ENCODE measurements at places on chromosomes 3 and 15.

DNA sequence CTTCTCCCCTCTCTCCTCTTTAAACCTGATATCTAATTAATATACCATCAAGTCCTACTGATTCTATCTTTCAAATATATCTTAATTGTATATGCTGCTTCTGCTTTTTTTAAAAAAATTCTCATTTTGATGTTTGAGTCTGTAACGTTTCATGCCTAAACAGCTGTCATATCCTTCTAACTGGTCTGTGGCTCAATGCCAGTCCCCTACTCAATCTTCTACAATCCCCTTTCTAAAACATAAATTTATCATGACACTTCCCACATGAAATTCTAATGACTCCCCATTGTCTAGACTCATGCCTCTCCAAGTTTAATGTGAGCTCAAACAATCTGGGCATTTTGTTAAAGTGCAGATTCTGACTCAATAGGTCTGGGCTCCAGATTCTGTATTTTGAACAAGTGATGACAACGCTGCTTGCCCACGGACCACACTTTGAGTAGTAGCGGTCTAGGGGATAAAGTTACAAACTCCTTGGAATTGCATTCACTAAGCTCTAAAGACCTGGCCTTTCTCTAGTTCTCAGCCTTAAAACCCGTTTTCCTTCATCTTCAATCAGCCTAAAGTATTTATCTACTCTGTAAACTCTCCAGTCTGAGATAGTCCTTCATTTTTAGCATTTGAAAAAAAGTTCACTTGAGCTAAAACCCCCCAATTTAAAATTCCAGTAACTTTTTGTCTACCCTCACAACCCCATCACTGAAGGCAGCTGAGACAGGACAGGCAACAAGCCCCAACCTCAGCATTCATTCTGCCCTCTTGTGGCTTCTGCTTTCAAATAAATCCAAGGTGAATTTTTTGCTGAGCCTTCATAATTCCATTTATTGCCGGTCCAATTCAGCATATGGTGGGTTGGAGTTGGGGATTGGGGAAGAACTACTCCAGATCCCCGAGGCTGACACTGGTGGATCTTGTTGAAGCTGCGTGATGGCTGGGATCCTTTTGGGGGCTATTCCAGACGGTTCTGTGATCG, 88.1 kb upstream of the THRB start:
- ATAC-seq, result no peak

DNA sequence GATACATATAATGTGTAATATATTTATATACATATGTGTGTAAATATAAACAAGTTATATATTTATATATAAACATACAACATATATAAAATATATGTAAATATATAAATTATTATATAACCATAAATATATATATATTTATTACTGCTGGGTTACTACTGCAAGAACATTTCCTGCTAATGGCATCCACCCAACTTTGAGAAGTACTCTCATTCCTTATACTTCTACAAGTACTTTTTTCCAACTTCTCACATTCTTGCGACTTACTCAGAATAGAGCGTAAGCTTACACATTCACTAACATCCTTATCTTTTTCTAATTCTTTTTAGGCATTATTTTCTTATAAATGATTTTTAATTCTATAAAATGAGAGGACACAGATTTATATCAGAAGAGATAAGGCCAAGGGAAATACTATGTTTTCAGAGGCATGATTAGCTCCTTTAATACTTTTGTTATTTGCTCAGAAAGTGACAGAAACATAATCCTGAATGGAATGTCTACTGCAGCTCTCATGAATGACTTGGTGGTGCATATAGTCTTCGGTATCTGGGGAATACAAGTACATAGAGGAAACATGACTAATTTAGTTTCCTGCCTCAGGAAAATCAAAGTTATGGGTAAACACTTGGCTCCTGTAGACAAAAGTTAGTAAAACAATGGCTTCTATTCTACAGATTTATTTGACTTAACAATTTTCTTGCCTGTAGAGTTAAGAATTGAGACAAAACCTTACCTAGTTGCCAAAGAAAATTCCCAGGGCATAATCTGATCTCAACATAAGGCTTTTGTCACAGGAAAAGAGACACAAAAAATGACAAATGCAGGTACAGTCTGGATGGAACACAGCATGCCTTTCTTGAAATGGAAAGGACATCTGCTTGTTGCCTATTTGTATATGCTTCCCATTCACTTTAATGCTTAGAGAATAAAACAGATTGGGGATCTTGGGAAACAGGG, 453.9 kb downstream of the SQOR start:
- no peak for ATAC-seq

DNA sequence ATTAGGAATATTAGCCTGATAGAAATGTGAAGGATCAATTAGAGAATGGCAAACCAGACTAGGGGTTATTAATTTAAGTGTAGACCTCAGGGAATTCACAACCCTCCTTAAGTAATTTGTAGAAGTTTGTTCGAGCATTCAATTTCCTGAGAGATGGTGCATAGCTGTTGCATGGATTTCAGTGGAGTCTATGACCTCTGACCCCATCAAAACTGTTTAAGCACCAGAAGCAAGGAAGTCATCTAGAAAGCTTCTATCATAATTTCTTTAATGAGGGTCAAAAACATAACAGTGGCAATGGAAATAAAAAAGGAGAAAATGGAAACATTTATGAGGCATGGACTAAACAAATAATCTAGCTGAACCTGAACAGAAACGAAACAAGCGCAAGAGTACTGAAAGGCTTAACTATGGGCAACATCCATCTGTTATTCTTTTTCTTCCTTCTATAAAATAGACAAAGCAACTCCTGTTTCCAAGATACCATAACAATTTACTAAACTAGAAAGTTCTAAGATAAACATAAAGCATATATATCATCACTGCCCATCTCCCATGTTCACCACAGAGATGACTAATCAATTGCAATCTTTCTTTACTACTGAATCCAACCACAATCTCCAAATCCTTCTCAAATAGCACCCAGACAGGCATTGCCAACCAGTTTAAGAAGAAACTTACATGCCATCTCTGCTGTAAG, 151.4 kb downstream of the THRB start:
- ATAC-seq, result no peak

- peak; percentile 57 for ATAC-seq
Measured at GRCh38 chr3:180804916-180805315, 107.6 kb upstream of the FXR1 start.

DNA sequence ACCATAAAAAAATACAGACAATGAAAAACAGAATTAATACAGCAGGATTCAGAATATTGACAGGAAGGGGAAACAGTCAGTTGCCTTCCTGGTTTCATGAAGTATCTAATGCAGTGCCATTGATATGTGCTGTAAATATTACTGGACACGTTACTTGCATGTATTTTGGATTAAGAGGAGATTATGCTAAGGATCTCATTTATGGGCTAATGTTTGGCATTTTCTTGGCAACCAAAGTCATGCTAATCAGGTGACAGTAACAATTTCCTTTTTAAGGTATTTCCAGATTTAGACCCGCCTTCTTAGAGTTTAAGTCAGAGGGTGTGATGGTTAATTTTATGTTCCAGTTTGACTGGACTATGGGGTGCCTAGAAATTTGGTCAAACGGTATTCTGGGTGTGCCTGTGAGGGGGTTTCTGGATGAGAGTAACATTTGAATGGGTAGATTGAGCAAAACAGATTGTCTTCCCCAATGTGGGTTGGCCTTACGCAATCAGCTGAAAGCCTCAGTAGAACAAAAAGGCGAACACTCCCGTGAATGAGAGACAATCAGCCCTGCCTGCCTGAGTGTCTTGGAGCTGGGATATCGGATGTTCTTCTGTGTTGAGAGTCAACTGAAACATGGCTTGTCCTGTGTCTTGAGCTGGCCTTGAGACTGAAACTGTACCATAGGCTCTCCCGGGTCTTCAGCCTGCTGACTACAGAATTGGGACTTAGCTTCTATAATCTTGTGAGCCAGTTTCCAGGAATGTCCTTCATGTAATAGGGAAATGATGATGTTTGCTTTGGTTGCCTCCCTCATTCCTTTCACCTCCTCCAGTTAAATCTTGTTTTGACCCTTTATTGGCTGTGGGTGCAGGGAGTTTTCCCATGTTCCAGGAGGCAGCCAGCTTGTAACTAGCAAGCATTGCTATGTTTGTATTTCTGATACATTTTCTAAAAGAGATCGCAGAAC, 10.5 kb downstream of the SQOR start:
- ATAC-seq, result no peak

DNA sequence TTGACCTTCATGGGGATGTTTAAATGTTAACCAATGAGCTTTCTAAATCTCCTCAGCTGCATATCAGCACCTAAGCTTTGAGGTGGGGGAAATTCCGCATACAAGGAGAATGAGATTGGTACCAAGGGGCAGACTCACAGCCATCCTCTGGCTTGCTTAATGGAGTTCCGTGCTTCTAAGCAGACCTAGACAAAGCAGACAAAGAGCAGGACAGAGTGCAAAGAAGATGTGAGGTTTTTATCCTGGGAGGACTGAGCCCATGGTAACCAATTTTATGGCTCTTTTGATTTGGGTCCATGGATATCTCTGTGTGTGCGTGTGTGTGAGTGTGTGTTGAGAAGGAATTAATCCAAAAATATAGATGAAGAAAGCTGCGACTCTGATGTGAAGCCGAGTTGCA, 7.5 kb downstream of the TAFA4 start:
- ATAC-seq, result no peak

Measured in gastroesophageal sphincter (tissue), 4 donors.